Pulmonary artery endothelial cell (primary cell): ENCODE measurements at places on chromosomes 12 and 14. TPM values are rescaled to one million over a fixed set of nuclear protein-coding genes. Genes with fewer than 3 reads are reported as not detected.

The HOXC9 gene
- not detected in 2 replicates for total RNA-seq

The BATF gene
- 1.1 and 1.4 TPM in 2 replicates for total RNA-seq

The SPIC gene
- not detected in 2 replicates for total RNA-seq

The KRT73 gene
- not detected in 2 replicates for total RNA-seq

The CCDC177 gene
- not detected in 2 replicates for total RNA-seq

The SYCP3 gene
- total RNA-seq: under 0.01 and 0.18 TPM in 2 replicates

The RESF1 gene
- 69.0 and 106 TPM in 2 replicates for total RNA-seq

The IFNG-AS1 gene
- total RNA-seq: not detected in 2 replicates

The RFX4 gene
- not detected in 2 replicates for total RNA-seq

The KRT7 gene
- total RNA-seq: 288 and 399 TPM in 2 replicates

The GPR132 gene
- 0.07 TPM in 1 of 2 replicates, not detected in the other for total RNA-seq

The ADAM21 gene
- 0.28 and 0.40 TPM in 2 replicates for total RNA-seq

The BRI3BP gene
- total RNA-seq: 5.8 and 9.2 TPM in 2 replicates

The KRT72 gene
- not detected in 2 replicates for total RNA-seq

The GAS2L3 gene
- 23.6 and 33.4 TPM in 2 replicates for total RNA-seq

The TAS2R8 gene
- total RNA-seq: 0.13 TPM in 1 of 2 replicates, not detected in the other

The LRTM2 gene
- not detected in 2 replicates for total RNA-seq

The CMTM5 gene
- not detected in 2 replicates for total RNA-seq

The PPP1CC gene
- 156 and 186 TPM in 2 replicates for total RNA-seq

The GCN1 gene
- 99.0 and 108 TPM in 2 replicates for total RNA-seq

The PLA2G1B gene
- not detected in 2 replicates for total RNA-seq

The MTHFD1 gene
- 64.4 and 102 TPM in 2 replicates for total RNA-seq

The AJUBA gene
- 66.8 and 72.2 TPM in 2 replicates for total RNA-seq

The CAPZA3 gene
- not detected in 2 replicates for total RNA-seq

The NOP9 gene
- 31.3 and 41.3 TPM in 2 replicates for total RNA-seq

The IRAK3 gene
- 9.4 and 15.5 TPM in 2 replicates for total RNA-seq

The CLEC4E gene
- total RNA-seq: not detected in 2 replicates

The KCNJ8 gene
- total RNA-seq: not detected in 2 replicates

The HSPA2 gene
- total RNA-seq: 3.9 and 5.5 TPM in 2 replicates
